ENCODE measurements at places on chromosomes 3 and 15.

- DNase-seq, result no peak
Observed at GRCh38 chr15:58138106-58138505, at the start of gene AQP9. Gene AQP9, plus strand, starts transcription at chr15:58138381. Its CDS starts 185 bp downstream, at chr15:58138566.

- DNase-seq, result no peak
Observed at GRCh38 chr15:40909662-40910630, 15.7 kb downstream of the VPS18 start.

GRCh38 chr15:53962646-53963561, 15.3 kb upstream of the UNC13C start:
- DNase-seq, result no peak

DNA sequence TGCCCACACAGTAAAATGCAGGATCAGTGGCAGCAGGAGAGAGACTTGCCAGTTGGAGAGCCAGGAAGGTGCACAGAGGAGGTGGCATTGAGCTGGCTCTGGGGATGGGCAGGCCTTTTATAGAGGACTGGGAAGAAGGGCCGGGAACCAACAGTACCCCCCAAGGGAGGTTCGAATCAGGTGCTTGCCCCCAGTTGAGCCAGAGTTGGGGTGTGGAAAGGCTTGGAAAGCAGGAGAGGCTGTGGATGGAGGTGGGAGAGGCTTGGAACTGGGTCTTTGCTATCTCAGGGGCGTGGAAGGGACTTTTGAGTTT, 107.6 kb downstream of the KLF13 start:
- no peak for DNase-seq

- peak; percentile 27 for DNase-seq
Observed at GRCh38 chr15:89654847-89655805, at the start of gene KIF7. Gene KIF7, minus strand, starts transcription at chr15:89655467. Its CDS starts 2,537 bp downstream, at chr15:89652930.

GRCh38 chr15:56839099-56839498, 79.3 kb upstream of the TCF12 start:
- no peak for DNase-seq

- DNase-seq, result no peak
Observed at GRCh38 chr3:53536282-53536681, 41.9 kb downstream of the CACNA1D start.

- no peak for DNase-seq
Observed at GRCh38 chr3:179972881-179973423, 63.8 kb downstream of the PEX5L start.

DNA sequence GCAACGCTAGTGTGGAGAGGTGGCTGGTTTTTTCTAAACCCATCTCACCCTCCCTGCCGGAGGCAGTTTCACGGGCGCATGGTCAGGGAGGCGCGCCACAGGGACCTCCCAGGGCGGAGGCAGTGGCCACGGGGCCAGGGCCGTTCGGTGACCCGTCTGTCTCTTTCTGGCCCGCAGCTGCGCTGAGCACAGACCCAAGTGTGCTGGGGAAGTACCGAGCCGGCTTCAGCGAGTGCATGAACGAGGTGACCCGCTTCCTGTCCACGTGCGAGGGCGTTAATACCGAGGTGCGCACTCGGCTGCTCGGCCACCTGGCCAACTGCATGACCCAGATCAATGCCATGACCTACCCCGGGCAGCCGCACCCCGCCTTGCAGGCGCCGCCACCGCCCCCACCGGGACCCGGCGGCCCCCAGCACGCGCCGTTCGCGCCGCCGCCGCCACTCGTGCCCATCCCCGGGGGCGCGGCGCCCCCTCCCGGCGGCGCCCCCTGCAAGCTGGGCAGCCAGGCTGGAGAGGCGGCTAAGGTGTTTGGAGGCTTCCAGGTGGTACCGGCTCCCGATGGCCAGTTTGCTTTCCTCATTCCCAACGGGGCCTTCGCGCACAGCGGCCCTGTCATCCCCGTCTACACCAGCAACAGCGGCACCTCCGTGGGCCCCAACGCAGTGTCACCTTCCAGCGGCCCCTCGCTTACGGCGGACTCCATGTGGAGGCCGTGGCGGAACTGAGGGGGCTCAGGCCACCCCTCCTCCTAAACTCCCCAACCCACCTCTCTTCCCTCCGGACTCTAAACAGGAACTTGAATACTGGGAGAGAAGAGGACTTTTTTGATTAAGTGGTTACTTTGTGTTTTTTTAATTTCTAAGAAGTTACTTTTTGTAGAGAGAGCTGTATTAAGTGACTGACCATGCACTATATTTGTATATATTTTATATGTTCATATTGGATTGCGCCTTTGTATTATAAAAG, 1.8 kb downstream of the HES1 start:
- DNase-seq, result no peak

DNA sequence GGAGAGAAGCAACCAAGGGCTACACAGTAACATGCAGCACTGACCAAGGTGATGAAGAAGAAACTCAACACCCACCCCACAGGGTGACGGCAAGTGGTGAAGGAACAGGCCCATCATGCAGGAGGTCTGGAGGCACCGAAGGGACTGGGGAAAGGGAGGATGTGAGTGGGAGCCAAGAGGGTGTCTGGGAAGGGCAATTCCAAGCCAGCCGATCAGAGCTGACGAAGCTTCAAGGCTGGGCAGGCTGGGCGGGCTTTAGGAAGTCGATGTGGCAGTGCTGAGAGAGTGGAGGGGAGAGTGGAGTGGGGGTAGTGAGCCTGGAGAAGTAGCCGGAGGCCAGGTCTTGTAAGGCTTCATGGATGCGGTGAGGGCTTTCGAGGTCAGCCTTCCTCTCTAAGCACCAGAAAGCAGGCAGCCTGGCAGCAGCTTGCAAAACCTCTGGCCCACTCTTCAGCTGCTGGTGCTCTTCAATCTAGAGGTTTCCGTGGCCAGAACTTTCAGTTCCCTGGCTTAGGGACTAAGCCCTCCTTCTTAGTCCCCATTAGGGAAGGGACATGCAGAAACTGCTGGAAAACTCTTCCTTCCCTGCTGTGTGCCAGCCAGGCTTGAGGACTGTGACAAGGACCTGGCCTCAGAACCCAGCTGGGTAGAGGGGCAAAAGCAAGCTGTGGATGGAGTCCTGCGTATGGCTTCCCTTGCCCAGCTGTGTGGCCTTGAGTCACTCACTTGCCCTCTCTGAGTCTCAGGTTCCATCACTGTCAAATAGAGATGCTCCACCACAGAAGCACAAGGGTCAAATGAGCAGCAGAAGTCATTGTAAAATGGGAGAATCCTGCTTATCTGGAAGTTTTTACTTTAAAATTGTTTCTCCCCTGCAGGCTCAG, 72.1 kb downstream of the TLE3 start:
- no peak for DNase-seq

DNA sequence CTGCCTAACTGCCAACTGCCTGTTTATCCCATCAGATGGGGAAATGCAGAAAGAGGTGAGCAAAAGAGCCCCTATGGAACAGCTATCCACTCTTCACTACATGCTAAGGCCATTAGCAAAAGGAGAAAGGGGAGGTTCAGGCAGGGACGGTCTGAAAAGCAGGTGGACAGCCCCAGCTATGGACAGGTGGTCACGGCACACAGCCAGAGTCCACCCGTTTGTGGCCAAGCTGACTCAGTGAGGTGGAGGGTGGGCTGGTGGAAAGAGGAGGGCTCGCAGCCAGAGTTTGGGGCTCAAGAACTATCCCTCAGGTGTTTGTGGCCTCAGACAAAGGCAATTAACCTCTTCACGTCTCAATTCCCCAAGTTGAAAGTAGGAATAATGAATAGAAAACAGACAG, 148.9 kb upstream of the UBE2E1 start:
- no peak for DNase-seq

GRCh38 chr3:172271386-172271976, 176.8 kb downstream of the GHSR start:
- DNase-seq, result no peak

DNA sequence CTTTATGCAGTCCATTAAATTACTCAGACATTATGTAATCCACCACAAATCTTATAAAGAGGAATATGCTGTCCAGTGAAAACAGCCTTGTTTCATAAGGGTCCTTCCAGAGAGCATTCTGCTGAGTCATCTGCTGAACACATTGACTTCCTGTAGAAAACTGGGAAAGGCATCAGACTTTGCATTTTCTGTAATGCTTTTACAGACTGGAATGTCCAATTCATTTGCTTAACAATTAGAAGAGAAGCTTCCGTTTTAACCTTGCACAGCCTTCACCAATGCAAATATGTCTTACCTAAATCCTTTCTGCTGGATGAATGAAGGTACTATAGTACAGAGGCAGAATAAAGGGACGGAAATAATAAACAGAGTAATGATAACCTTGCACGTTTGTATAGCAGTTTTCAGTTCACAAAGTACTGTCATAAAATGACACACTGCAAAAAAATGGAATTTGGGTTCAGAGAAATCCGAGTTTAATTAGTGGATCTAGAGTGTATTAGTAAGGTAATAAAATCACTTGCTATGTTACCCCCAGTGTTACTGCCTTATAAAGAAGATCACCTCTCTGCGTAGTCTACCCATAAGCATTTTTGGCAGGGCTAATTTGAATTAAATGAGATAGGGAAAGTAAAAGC, 301.5 kb downstream of the PYDC2 start:
- DNase-seq, result no peak
